ENCODE measurements at places on chromosomes 1 and 21.

GRCh38 chr21:31282095-31282709, 61.9 kb downstream of the TIAM1 start:
- no peak for DNase-seq

DNA sequence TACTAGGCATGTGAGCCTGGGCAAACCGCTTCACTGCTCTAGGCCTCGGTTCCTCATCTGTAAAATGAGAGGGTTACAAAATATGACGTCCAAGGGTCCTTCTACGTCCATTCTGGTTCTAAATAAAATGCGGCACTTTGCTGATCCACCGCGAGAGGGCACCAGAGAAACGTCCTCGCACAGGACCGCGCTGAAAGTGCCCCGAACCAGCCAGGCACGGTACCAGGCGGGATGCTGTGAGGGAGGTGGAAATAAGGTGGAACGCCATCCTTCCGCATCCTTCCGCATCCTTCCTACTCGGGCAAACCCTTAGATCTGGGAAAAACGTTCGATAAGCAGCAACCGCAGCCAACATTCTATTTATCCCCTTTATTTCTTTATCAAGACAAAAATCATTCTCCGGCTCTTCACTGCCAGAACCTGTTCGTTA, 60.3 kb upstream of the KRTAP19-8 start:
- DNase-seq, result peak; percentile 81

DNA sequence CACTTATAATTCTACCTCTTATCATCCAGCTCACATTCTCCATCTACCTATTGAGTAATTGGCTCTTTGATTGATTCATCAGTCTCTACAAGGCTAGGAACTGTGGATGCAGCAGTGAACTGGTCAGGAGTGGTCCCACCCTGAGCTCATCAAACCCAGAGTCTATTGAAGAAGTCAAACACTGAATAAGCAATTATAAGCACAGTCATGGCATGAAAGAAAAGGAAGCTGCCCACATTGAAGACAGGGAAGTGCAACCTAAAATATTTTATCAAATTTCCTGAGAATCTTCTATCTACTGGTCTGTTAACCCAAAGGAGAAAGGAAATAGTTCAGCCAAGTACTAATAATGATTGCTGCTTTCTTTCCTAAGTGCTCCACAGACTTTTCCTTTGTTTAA, 35.7 kb downstream of the ACP6 start:
- DNase-seq, result no peak

- no peak for DNase-seq
Observed at GRCh38 chr1:94754570-94754969, 65.6 kb upstream of the SLC44A3 start.

- DNase-seq, result no peak
Observed at GRCh38 chr1:178629252-178630154, 95.5 kb upstream of the RALGPS2 start.

- DNase-seq, result no peak
Observed at GRCh38 chr1:92323473-92324453, 24.9 kb downstream of the RPAP2 start.
